Activated naive CD8-positive, alpha-beta T cell treated with anti-CD3 and anti-CD28 coated beads, Interleukin-2, amount 10 ng/mL, durations not matched to agents 7 days and 5 days (primary cell): ENCODE measurements at places on chromosomes 3 and 15. TPM values are rescaled to one million over a fixed set of nuclear protein-coding genes. Genes with fewer than 3 reads are reported as not detected.

- H3K27ac ChIP-seq, result peak overlapping the region; percentile 93
- DNase-seq, result no peak
- peaks cover 25% of the 10 kb centered on the region for H3K36me3 ChIP-seq
- peaks cover 53% of the 10 kb centered on the region for H3K4me1 ChIP-seq
- H3K27me3 ChIP-seq, result peaks cover 2% of the 10 kb centered on the region
- peak overlapping the region; percentile 73 for H3K4me3 ChIP-seq
Observed at GRCh38 chr3:195802795-195803194, 8.9 kb downstream of the MUC4 start.

GRCh38 chr3:36379872-36380220, 458 bp upstream of the STAC start:
- H3K36me3 ChIP-seq, result no peaks in the 10 kb centered on the region
- H3K4me3 ChIP-seq, result peak overlapping the region; percentile 13
- no peak for DNase-seq
- H3K27me3 ChIP-seq, result peaks cover 42% of the 10 kb centered on the region

- no peak overlapping the region for H3K4me3 ChIP-seq
- peaks cover 5% of the 10 kb centered on the region for H3K4me1 ChIP-seq
- no peaks in the 10 kb centered on the region for H3K36me3 ChIP-seq
- DNase-seq, result no peak
- H3K27me3 ChIP-seq, result peaks cover 7% of the 10 kb centered on the region
Observed at GRCh38 chr3:111853068-111853467, 6.0 kb upstream of the PHLDB2 start.

DNA sequence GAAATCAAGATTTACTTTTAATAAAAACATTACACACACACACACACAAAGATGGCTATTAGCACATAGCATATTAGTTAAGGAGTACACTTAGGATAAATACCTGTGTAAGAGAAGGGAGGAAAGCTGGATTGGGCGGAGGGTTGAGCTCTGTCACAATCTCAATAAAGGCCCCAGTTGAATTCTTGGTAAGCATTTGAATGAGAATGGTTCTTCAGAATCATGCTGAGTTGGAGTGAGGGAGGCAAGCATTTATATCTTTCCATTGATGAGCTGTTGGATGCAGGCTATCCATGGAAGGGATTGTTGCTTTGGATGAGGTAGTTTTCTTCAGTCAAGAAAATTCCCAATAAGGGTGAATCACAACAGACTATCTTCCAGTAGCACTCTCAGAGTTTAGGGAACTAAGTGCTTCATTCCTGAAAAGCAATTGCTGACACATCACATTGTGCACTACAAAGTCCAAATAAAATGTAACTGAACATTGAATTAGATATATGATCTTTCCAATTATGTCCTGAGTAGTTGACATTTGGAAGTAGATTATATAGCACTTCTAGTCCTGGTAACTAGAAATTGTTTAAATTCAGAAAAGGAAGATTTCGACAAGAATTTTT, 95.7 kb downstream of the SUCNR1 start:
- peaks cover 18% of the 10 kb centered on the region for H3K27me3 ChIP-seq
- no peaks in the 10 kb centered on the region for H3K36me3 ChIP-seq

- no peaks in the 10 kb centered on the region for H3K4me1 ChIP-seq
- no peak overlapping the region for H3K4me3 ChIP-seq
- peaks cover 4% of the 10 kb centered on the region for H3K27me3 ChIP-seq
- H3K36me3 ChIP-seq, result no peaks in the 10 kb centered on the region
Observed at GRCh38 chr3:16148783-16149182, 25.7 kb upstream of the GALNT15 start.

Gene CXCR6
- total RNA-seq, result 12.4 TPM

DNA sequence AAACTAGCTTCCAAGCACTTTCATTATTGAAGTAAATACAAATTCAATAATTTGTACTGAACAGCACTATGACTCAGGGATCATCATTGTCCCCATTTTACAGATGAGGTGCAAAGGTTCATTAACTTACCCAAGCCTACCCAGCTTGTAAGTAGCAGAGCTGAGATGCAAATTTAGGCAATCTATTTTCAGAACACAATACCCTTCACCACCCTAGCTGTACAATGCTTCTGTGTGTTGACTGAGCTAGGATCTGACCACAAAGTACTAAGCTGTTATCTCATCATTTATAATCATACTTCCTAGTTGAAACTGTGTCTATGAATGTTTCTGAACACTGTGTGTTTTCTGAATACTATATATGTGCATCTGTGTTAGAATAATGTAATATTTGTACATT, 3.2 kb upstream of the ILDR1 start:
- H3K36me3 ChIP-seq, result no peaks in the 10 kb centered on the region
- H3K27me3 ChIP-seq, result peaks cover 24% of the 10 kb centered on the region
- no peak overlapping the region for H3K4me3 ChIP-seq
- H3K27ac ChIP-seq, result no peak overlapping the region

Gene UROC1
- not detected for total RNA-seq

GRCh38 chr3:25536521-25537391, 108.7 kb downstream of the RARB start:
- no peak for DNase-seq
- H3K27me3 ChIP-seq, result peaks cover 6% of the 10 kb centered on the region
- H3K4me1 ChIP-seq, result no peaks in the 10 kb centered on the region
- no peak overlapping the region for H3K27ac ChIP-seq
- H3K36me3 ChIP-seq, result no peaks in the 10 kb centered on the region

GRCh38 chr3:67937498-67938118, 283.2 kb upstream of the SUCLG2 start:
- peaks cover 11% of the 10 kb centered on the region for H3K4me1 ChIP-seq
- no peak for DNase-seq
- H3K27ac ChIP-seq, result no peak overlapping the region

GRCh38 chr3:67017211-67017610, 19.1 kb downstream of the KBTBD8 start:
- H3K27me3 ChIP-seq, result no peaks in the 10 kb centered on the region
- H3K27ac ChIP-seq, result no peak overlapping the region
- no peak overlapping the region for H3K4me3 ChIP-seq
- H3K36me3 ChIP-seq, result peaks cover 2% of the 10 kb centered on the region

GRCh38 chr3:128619146-128619890, 31.3 kb downstream of the RPN1 start:
- no peaks in the 10 kb centered on the region for H3K27me3 ChIP-seq
- H3K4me3 ChIP-seq, result peak overlapping the region; percentile 89
- H3K27ac ChIP-seq, result peak overlapping the region; percentile 86
- peaks cover 30% of the 10 kb centered on the region for H3K4me1 ChIP-seq

GRCh38 chr15:63902671-63903035, 68.9 kb upstream of the HERC1 start:
- H3K36me3 ChIP-seq, result no peaks in the 10 kb centered on the region
- DNase-seq, result no peak
- H3K4me3 ChIP-seq, result no peak overlapping the region
- H3K4me1 ChIP-seq, result peaks cover 33% of the 10 kb centered on the region
- H3K27me3 ChIP-seq, result peaks cover 2% of the 10 kb centered on the region
- no peak overlapping the region for H3K27ac ChIP-seq

GRCh38 chr3:42706721-42707619, 4.4 kb upstream of the HHATL start:
- no peaks in the 10 kb centered on the region for H3K36me3 ChIP-seq
- no peaks in the 10 kb centered on the region for H3K4me1 ChIP-seq
- peaks cover 2% of the 10 kb centered on the region for H3K27me3 ChIP-seq

DNA sequence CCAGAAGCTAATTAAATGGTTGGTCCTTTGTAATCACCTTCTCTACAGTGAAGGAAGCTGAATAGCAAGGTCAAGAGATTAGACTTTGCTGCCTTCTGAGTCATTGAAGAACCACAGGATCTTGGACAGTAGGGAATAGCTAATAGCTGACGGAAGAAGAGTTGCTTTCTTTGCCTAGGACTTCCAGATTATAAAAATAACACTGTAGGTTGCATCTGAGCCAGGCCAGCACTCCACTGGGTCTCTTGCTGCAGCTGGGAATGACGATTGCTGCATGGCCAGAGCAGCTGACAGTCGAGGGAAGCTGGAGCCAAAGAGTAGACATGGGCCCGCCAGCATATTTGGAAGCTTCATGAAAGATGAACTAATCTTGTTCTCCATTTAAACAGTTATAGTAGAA, 81.5 kb upstream of the KCNMB2 start:
- no peaks in the 10 kb centered on the region for H3K4me1 ChIP-seq
- H3K27me3 ChIP-seq, result peaks cover 5% of the 10 kb centered on the region
- DNase-seq, result no peak
- H3K36me3 ChIP-seq, result no peaks in the 10 kb centered on the region
- H3K4me3 ChIP-seq, result no peak overlapping the region
- H3K27ac ChIP-seq, result no peak overlapping the region

DNA sequence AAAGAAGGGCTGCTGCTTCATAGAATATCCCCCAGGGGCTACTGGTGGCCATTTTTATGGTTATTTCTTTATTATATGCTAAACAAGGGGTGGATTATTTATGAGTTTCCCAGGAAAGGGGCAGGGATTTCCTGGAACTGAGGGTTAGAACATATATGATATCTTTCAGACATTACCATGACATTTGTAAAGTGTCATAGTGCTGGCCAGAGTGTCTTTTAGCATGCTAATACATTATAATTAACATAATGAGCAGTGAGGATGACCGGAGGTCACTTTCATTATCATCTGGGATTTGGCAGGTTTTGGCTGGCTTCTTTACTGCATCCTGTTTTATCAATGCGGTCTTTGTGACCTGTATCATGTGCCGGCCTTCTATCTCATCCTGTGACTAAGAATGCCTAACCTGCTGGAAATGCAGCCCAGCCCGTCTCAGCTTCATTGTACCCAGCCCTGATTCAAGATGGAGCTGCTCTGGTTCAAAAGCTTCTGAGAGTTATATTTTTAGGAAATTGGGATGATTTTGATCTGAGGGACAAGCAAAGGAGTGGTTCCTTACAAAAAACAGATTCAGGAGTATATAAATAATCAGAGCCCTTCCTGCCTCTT, 9.1 kb upstream of the ZBTB20 start:
- H3K36me3 ChIP-seq, result peaks cover 10% of the 10 kb centered on the region
- H3K4me1 ChIP-seq, result peaks cover 7% of the 10 kb centered on the region
- no peak overlapping the region for H3K4me3 ChIP-seq
- no peak overlapping the region for H3K27ac ChIP-seq

DNA sequence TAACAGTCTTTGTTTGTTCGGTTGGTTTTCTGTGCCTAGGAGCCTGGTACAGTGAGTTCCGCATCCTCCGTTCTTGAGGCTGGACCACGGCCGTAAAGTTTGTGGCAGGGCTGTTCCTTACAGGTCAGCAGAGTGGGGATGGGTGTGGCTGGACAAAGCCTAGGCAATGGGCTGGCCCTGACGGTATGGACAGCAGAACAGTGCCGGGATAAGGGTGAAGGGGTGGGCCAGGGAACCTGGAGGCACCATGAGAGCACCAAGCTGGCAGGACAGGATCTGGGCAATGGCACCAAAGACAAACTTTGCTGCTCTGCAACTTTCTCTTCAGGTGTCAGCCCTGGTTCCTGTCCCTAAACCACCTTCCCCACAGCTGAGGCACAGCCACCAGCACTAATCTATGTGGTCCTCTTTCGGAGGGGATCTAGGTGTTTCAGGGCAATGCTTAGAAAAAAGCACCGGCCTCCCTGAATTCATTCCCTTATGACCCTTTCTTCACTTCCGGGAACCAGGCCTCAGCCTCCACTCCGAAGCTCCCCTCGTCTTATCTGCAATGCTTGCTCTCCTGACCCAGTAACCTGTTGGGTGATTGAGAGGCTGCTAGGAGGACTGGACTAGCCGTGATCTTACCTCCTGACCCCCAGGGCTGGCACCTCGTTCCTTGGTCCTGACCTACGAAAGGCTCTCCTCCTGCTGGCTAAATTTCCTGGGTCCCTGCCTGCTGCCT, 54.4 kb downstream of the KLHL6 start:
- no peak overlapping the region for H3K27ac ChIP-seq
- peaks cover 6% of the 10 kb centered on the region for H3K4me1 ChIP-seq
- DNase-seq, result no peak
- no peaks in the 10 kb centered on the region for H3K27me3 ChIP-seq
- H3K36me3 ChIP-seq, result peaks cover 41% of the 10 kb centered on the region

Gene ZNF860
- not detected for total RNA-seq

DNA sequence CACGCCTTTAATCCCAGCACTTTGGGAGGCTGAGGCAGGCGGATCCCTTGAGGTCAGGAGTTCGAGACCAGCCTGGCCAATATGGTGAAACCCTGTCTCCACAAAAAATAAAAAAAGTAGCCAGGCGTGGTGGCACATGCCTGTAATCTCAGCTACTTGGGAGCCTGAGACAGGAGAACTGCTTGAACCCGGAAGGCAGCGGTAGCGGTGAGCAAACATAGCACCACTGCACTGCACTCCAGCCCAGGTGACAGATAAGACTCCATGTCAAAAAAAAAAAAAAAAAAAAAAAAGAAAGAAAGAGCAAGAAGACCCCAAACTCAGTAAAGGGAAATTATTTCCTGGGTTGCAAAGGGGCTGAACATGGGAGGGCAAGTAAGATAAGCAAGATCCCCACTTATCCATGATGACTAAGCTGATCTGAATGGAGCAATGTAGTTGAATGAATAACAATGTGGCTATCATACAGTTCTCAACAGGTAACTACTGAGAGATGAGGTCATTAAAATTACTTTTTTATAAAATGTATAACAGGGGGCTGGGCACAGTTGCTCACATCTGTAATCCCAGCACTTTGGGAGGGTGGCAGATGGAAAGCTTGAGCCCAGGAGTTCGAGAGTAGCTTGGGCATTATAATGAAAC, 46.0 kb downstream of the RBM15B start:
- no peaks in the 10 kb centered on the region for H3K27me3 ChIP-seq
- no peak for DNase-seq
- no peak overlapping the region for H3K4me3 ChIP-seq
- peaks cover 7% of the 10 kb centered on the region for H3K4me1 ChIP-seq
- no peak overlapping the region for H3K27ac ChIP-seq
- peaks cover 17% of the 10 kb centered on the region for H3K36me3 ChIP-seq

Gene ADIPOQ
- total RNA-seq, result not detected

DNA sequence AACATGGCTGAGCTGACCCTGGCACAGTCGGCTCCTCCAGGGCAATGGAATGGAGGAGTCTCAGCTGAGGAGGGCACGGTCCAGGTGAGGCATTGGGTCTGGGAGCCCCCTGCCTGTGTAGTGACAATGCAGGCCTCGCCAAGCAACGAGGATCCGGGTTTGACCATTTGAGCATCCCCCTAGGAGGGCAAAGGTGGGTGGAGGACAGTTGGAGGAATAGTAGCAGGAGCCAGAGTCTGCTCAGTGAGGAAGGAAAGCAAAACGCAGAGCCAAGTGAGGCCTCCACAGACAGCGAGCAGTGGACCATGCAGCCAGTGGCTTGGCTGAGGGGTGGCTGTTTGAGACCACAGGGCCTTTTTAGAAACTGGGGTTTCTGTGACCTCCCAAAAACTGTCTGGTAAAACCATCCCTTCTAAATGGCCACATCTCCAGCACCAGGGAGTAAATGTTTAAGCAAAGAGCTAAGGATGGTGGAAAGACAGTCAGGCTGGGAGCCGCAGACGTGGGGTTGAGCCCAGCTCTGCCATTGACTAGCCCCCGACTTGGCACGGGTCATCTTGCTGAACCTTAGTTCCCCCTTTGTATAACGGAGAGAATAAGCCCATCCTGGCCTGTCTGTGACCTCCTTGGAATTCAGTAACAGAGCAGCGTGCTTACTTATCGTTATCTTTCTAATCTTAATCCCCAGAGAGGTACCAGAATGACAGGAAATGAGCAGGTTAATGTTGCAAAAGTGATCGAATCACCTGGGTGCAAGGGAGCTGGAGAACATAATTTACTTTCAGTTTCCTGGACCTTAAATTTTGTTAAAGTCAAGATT, 46.8 kb downstream of the CMTM6 start:
- DNase-seq, result no peak
- peak overlapping the region; percentile 88 for H3K27ac ChIP-seq
- peak overlapping the region; percentile 58 for H3K4me3 ChIP-seq
- peaks cover 16% of the 10 kb centered on the region for H3K36me3 ChIP-seq
